Activated effector memory CD4-positive, alpha-beta T cell treated with Interleukin-2 at 50 U/mL for 16 hours (primary cell): ENCODE measurements at places on chromosomes 7 and 10.

DNA sequence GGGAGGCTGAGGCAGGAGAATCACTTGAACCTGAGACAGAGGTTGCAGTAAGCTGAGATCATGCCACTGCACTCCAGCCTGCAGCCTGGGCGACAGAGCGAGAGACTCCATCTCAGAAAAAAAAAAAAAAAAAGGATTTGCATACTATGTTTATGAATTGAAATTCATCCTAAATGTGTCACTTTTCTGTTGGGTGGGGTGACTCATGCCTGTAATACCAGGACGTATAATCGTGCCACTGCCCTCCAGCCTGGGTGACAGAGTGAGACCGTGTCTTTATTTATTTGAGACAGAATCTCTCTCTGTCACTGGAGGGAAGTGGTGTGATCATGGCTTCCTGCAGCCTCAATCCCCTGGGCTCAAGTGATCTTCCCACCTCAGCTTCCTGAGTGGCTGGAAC is 5.8 kb downstream of the ZNF212 start:
- DNase-seq = no peak

GRCh38 chr7:43467406-43467805 is 115.5 kb upstream of the STK17A start:
- no peak for DNase-seq

GRCh38 chr7:135877805-135878204 is 99.4 kb downstream of the MTPN start:
- DNase-seq = no peak

GRCh38 chr7:139829025-139829774 is at the start of gene TBXAS1:
Gene TBXAS1, plus strand, starts transcription at chr7:139829264. Its CDS starts 127 bp downstream, at chr7:139829391.
- peak; percentile 20 for DNase-seq

- no peak for DNase-seq
Observed at GRCh38 chr10:100987685-100988049, 324 bp downstream of the TWNK start.

GRCh38 chr10:12048547-12048946 is 5.9 kb upstream of the UPF2 start:
- DNase-seq = no peak

DNA sequence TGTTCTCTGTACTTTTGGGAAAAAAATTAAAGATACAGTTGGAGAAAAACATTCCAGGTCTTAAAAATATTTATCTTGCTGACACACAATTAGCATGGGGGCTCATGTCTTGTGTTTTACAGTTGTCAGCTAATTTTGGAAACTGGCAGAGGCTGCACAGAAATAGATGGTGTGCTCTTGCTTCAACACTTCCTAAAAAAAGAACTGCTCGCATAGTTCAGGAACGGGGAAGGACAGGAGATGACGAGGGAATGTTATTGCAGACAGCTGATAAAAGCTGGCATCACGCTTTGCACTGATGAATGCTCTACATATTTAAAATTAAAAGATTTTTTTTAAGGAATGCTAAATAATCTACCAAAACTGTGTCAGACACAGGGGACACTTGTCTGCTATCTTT is 103.5 kb upstream of the CELF2 start:
- no peak for DNase-seq

DNA sequence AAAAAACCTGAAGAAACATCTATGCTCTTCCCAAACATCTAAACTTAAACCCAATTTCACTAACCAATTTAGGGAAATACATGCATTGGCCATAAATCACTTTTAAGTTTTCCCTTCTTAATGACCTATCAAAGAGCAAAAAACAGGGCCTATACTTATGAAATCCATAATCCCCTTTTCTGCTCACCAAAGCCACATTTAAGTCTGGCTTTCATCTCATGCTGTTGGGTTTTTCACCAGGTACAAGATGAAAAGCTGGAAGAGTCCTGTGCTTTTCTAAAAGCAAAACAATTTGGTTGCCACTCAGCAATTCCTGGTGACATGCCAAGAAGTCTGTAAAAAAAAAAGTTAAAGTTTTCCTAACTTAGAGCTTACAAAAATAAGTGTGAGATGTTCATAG is 92.6 kb downstream of the HPSE2 start:
- DNase-seq = no peak

DNA sequence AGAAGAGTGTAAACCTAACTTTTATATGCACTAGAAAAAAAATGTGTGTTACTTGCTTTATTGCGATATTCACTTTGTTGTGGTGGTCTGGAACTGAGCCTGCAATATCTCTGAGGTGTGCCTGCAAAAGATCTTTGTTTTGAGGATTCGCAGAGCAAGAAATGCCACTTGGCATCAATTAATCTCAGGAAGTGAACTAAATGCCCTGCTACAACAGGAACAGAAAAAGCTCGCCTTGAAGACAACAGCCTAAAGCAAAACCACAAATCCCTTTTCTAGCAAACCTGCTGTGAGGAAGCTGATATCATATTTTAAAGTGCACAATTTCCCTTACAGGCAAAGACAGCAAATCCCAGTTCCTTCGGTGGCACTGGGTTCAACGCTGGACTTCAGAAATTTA is 675.8 kb downstream of the KCNMA1 start:
- no peak for DNase-seq

- no peak for DNase-seq
Observed at GRCh38 chr7:31883761-31884164, 186.4 kb downstream of the PDE1C start.

DNA sequence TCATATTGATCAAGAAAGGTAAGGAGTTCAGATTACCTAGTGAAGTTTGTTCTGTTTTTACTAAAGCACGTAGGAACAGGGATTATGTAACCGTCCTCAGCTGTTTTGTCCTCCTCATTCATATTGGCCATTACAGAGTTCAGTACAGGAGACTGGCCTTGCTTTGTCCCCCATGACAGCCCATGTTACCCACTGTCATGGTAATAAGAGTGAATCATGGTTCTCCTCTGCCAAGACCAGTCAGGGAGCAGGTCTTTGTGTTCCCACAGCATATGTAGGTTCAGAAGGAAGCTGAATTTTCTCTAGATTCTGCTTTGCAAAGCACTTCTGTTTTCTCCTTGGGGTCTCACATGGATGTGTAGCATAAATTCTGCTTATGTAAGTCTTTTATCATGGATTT is 106.2 kb upstream of the GPR141 start:
- DNase-seq = no peak

DNA sequence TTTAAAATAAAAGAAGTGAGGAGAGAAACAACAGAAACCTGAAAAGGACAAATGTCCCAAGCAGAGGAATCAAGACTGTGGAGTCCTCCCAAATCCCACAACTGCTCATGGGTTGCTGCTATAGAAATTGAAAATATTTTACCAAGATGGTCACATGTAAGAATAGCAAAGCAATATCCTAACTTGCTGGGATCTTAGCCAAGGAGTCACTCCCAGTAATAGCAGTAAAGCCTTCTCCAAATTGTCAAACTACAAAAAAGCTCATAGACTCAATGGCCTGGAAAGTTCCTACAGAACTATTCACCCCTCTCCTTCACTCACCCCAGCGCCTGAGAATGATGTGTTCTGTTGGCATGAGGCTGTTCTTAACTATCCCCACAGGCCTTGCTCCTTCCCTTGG is 186.5 kb downstream of the ELMO1 start:
- no peak for DNase-seq

DNA sequence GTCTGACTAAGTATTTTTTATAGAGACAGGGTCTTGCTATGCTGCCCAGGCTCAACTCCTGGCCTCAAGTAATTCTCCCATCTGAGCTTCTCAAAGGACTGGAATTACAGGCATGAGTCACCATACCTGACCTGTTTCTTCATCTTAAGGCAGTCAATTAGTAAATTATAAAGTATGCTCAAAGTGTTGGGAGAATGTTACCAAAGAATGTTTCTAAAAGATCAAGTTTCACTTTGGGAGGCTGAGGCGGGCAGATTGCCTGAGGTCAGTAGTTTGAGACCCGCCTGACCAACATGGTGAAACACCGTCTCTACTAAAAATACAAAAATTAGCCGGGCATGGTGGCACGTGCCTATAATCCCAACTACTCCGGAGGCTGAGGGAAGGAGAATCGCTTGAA is 117.0 kb downstream of the ALOX5 start:
- DNase-seq = no peak

DNA sequence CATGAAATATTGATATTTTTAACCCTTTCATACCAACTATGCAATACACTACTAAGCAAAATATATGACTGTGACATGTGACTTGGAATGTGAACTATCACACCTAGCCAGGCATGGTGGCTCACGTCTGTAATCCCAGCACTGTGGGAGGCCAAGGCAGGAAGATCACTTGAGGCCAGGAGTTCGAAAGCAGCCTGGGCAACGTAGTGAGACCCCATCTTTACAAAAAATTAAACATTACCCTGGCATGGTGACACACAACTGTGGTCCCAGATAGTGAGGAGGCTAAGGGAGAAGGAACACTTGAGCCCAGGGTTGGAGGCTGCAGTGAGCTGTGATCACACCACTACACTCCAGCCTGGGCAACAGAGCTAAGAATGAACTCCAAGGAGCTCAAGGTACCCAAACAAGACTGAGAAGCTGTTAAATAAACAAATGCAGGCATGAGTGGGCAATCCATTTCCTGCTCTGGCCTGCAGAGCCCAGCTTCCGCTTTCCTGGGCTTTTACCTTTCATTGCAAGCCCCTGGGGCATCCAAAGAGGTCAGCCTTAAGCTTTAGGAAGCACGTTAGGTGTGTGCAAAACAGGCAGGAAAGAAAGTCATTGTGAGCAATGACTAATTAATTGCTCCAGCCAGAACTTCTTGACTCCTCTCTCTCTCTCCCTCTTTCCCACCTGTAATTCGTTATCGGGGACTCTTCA is 162.1 kb upstream of the FOXK1 start:
- no peak for DNase-seq

- no peak for DNase-seq
Observed at GRCh38 chr10:88911116-88911515, 31.1 kb downstream of the STAMBPL1 start.

DNA sequence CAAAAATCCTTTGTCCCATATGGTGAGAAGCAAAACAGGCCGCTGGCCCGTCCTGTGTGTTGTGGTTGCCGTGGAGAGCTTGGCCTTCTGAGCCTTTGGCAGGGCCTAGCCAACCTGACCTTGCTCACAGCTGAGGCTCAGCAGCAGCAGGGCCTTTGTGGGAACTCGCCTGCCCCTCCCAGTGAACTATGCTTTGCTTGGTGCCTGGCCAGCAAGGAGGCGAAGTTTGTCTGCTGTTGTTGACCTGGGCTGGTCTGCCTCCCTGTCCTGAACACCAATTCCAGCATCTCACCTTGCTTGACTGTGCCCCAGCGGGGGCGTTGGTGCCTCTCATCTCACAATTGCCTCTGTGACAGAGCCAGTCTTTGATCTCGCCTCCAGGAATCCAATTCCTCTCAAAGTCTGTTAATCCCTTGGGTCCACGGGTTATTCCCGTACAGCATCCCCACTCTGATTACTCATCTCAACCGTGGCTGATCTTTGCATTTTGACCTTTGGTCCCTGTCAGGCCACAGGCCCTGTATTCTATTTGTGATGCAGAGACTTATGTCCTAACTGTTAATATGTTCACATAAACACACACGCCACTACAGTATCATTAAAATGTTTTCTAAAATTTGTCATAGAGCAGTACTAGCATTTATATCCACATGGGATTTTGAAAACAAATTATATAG is 22.6 kb downstream of the EPDR1 start:
- DNase-seq = no peak

GRCh38 chr7:92695308-92696261 is 105.4 kb upstream of the FAM133B start:
- no peak for DNase-seq

DNA sequence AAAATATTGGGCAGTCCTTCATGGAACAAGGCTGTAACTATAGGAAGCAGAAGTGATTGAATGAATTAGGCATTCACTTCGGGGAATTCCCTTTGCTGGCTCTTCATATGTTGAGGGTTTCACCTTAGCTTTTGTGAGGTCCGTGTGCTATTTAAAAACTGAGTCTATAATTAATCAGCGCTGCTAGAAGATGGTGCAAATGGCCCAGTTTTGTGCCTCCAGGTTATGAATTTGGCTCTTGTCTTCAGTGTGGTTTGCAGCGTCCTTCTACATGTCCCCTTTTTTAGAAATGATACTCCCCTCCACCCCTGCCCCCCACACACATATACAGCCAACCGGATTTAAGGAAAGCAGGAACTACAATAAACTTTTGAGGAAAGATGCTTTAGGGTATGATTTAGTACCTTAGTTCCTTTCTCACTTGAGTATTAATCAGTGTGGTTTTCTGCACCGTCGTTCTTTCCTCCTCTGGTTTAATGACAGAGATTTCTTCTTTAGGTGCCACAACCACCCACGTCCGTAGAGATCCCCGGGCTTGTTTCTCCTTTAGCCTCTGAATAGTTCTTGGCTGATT is 110.6 kb upstream of the SAMD8 start:
- no peak for DNase-seq

DNA sequence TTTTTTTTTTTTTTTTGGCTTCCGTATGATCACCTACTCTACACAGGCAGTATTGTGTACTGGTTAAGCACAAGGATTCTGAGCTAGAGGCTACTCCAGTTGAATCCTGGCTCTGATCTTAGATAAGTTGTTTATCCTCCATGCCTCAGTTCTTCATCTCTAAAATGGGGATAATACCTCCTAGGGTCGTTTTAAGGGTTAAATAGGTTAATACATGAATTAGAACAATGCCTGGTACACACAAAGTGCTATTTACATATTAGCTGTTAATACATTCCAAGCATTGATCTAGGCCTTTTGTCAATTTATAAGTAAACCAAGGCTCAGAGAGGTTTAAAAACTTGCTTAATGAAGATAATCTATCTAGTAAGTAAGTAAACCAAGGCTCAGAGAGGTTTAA is 59.0 kb downstream of the ST7 start:
- DNase-seq = no peak

GRCh38 chr7:28358423-28358868 is 53.9 kb upstream of the CREB5 start:
- DNase-seq = no peak

- no peak for DNase-seq
Observed at GRCh38 chr10:30991647-30992011, 40.0 kb downstream of the ZNF438 start.

DNA sequence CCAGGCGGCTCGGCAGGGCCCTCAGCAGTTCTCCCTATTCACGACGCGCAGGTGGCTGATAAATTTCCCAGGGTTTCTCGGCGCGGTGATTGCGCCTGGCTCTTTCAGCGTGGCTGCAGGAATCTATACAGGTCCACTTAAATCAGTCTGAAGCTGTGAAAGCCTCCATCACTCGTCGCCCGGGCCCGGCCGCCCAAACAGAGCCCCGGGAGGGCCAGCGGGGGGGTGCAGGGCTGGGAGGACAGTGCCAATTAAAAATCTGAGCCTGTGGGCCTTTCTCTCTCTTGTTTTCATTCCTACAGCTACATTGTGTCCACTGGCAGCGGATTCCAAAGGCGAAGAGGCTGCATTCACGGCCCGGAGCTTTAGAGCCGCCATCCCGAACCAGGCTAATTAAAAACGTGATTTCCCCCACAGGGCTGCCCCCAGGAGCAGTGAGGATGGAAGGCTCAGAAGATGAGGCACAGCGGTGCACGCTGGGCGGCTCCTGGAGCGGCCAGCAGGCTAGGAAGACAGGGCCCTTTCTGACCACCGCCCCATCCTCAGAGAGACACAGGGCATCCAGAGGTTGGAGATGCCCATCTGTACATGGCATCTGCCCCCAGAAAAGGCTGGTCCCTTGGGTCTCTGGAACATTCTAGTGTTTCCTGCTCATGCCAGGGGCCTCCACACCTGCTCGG is 100.7 kb downstream of the FAM53B start:
- no peak for DNase-seq
